ENCODE measurements at places on chromosomes 7 and 10. TPM values are rescaled to one million over a fixed set of nuclear protein-coding genes. Genes with fewer than 3 reads are reported as not detected.
A peak's percentile ranks its signal among the peaks of the same experiment; 100 is the strongest.

The DENND2A gene
- total RNA-seq = 42.1 TPM

DNA sequence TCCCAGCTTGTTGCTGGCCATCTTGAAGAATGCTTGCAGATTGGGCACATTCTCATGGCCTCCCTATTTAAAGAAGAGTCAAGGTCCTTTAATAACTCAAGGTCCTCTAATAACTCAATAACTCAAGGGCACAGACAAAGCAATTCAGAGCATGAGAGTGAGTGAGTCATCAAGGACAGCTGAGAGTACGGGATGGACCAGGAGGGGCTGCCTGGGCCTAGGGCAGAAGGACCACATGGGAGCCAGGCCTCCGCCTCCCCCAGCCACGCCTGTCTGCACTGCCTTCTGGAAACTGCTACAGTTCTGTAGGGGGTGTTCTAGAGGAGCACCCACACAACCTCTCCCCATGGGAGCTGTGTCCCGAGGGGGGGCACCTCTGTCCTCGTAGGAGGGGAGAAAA lies 48.9 kb downstream of the ZNF503 start:
- DNase-seq = no peak

GRCh38 chr10:72162978-72163377 lies 52.8 kb upstream of the ANAPC16 start:
- peak; percentile 92 for DNase-seq

DNA sequence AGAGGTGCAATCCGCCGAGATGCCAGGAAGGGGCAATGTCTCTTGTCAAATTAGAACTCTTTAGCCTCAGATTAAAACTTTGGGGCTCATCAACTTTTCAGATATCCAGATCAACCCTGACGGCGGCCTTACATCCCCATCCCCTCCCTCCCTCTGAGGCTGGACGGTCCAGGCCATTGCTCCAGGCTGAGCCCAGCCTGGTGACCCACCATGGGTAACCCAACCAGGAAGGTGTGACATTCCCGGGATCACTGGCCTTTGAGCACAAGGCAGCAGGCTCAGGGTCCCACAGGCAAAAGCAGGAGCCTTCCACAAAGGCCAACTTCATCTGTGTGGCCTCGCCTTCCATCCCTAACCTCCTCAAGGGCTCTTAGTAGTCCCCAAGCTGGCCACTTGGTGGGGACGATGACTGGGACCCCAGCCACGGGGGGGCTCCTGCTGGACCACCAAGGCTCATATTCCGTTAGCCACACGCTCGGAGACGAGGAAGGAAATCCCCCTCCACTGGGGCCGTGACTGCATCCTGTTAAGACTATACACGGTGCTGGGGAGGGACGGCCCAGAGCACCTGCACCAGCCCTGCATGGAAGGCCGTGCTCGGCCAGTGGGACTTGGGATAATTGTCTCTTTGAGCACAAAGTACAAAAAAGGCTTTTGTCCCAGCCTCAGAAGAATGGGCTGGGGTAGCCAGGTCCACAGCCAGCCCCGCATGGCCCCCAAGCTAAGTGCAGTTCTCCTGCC lies 62.8 kb downstream of the ZRANB1 start:
- DNase-seq = no peak

GRCh38 chr7:43637114-43637806 lies 54.4 kb downstream of the STK17A start:
- peak; percentile 63 for DNase-seq

DNA sequence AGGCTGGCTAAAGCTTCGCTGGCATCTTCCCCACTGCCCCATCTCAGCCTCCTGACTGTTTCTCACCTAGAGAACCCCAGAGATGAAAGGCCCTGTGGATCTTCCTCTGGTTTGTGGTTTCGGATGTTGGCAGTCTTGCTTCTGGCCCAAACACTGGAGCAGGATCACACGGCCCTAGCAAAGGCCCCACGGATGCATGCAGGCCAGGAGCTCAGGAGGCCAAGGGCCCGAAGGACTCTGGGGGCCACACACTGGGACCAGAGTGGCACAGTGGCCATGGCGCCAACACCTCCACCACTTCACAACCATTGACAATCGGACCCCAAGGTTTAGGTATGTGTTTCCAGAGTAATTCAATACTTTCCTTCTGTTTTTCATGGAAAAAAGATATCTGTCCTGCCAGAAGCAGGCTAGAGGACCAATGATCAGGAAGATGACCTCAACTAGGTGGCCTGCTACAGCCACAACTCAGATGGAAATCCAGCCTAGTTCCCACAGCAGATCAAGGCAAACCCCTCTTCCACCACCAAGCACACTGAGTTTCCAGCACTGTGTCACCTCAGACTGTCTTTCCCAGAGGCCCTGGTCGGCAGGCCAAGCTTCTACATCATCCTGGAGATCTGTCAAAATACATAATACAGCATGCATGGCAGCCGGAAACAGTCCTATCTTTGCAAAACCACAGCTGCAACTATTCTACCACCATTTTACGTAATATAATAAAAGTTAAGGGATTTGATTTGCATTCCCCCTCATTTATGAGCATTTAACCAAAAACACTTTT lies 53.0 kb downstream of the CTBP2 start:
- DNase-seq = no peak
